ENCODE measurements at places on chromosomes 3 and 15.
A peak's percentile ranks its signal among the peaks of the same experiment; 100 is the strongest.

DNA sequence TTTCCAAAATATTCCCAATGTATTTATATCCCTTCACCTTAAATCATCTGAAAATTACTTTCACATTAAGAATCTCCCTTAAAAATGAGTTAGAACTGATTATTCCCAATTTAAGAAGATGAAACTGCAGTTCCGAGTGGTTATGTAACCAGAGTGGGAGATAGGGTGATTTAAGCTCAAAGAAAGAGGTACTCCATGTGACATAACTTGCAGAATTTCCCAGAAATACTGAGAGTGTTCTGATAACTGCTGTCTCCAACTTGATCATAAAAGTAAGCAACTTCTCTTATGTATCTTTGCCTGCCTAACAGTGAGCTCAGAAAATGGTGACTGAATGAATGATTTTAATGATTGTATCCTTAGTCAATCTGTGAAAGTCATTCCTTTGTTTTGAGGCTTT, 32.3 kb downstream of the ARRDC4 start:
- DNase-seq = no peak

GRCh38 chr3:102290241-102290640, 144.6 kb upstream of the ZPLD1 start:
- no peak for DNase-seq

DNA sequence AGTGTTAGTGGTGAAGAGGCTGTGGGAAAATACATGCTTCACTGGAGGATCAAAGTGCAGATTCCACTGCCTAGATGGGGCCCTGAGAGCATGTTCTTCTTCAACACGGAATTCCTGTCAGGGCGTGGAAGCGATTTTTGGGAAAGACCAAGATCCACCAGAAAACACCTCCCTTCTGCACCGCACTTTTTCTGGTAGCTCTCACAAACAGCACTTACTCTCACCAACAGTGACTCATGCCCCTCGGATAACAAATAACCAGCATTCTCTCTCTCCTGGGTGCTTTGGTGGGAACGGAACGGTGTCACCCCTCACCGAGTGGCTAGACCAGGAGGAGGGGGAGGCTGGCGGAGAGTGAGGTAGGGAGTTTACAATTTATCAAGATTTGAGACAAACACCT, 40.1 kb downstream of the ADAMTSL3 start:
- no peak for DNase-seq

- peak; percentile 5 for DNase-seq
Measured at GRCh38 chr3:124217542-124217941, 225.6 kb upstream of the ROPN1 start.

- DNase-seq = no peak
Measured at GRCh38 chr3:4827767-4828166, 151.5 kb upstream of the BHLHE40 start.

DNA sequence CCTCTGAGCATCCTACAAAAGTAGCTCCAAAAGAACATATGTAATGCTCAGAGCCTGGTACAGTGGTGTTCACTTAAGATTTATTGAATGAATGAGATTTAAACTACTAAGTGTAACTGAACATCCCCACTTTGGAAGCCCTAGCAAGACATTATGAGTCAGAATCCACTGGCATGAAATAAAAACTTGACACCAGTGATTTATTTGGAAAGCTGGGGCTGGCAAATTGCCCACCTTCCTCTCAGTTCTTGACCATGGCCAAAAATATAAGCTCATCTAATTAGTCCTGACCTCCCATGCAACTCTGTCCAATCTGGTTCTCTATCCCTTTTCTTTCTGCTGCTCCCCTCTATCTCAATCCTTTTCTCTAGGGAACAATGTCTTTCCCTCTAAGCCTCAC, 418.0 kb downstream of the PLCL2 start:
- no peak for DNase-seq

DNA sequence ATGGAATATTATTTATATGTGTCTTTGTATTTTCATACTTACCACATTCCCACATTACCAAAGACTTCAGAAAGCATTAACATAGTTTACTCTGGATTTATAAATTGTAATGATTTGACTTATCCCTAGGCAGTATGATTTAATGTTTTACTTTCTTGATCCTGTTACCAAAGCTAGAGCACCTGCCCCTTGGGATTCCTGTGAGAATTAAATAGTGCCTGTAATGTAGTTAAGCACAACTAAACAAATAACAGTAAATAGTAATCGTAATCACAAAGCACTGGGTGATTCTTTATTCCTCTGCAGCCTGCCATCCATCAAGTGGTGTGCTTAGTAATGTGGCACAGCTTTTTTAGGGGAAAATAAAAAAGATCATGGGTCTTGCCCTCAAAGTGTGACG, 39.1 kb downstream of the ATP2C1 start:
- no peak for DNase-seq

- no peak for DNase-seq
Measured at GRCh38 chr3:17979252-17979651, 236.8 kb upstream of the TBC1D5 start.

GRCh38 chr15:40267670-40268069, 15.2 kb downstream of the ANKRD63 start:
- no peak for DNase-seq

DNA sequence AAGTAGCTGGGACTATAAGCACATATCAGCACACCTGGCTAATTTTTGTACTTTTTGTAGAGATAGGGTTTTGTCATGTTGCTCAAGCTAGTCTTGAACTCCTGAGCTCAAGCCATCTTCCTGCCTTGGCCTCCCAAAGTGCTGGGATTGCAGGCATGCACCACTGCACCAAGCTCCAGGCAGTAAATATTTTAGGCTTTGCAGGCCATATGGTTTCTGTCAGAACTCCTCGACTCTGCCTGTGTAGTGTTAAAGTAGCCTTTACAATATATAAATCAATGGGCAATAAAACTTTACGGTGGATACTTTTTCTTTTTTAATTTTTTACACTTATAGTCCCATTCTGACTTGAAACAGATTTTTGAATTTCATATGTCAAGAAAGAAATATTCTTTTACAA, 41.6 kb downstream of the DAG1 start:
- DNase-seq = no peak

DNA sequence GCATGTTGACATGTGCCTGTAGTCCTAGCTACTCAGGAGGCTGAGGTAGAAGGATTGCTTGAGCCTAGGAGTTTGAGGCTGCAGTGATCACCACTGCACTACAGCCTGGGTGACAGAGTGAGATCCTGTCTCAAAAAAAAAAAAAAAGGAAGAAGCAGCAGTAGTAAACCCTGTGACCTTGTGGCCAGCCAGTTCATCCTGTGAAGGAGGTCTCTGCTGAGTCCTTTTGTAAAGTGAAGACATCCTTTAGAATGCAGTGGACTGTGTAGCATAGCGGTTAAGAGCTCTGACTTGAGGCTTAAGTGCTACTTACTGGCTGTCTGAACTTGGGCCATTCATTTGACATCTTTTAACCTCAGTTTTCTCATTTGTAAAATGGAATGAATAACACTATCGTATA, 8.3 kb downstream of the EXOSC7 start:
- no peak for DNase-seq

DNA sequence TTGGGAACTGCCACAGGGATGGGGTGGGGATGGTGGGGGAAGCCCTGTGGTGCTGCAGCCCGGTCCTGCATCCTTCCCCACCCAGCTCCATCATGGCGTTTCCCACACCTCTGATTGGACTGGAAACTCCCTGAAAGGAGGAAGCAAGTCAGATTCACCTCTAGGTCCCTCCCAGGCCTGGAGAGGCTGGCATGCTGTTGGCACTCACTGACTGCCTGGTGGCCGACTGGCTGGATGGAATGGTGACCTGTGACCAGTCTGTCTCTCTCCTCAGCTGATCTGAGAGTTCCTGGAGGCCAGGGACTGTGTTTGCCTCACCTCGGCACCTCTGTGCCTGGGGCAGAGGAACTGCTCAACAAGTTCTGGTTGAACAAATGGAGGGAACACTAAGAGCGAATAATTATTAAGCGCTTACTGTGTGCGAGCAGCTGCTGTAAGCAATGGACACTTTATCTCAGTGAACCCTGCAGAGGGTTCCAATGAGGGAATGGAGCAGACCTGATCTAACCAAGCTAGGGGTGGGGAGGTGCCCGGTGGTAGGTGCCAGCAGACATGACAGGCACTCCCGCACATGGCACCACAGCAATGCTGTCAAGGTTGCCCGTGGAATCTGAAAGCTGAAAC, 3.5 kb upstream of the HHATL start:
- DNase-seq = no peak

DNA sequence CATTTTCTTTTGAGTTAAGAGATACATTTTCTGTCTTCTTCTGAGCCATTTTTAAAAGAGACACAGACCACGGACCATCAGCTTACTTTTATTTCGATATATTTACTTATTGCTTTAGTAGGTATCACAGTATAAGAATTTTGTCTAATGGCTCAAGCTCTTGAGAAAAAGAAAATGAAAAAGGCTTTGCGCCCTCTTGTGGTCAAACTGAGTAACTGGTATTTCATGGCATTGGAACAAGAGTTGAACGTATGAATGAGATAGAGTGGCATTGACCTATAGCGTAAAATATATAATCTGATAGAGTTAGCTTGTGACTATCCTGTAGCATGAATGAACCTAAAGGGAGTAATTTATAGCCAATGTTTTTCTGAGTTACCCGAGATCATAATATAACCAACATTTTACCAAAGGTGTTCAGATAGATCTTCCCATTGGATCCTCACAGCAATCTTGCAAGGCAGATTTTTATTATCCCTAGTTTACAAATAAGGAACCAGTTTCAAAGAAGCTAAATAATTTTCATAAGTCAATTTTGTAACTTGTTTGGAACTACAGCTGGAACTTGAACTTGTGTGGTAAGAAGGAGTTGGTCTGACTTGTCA, 154.6 kb downstream of the POLR2M start:
- peak; percentile 37 for DNase-seq

- no peak for DNase-seq
Measured at GRCh38 chr3:35936571-35936970, 297.2 kb downstream of the ARPP21 start.

DNA sequence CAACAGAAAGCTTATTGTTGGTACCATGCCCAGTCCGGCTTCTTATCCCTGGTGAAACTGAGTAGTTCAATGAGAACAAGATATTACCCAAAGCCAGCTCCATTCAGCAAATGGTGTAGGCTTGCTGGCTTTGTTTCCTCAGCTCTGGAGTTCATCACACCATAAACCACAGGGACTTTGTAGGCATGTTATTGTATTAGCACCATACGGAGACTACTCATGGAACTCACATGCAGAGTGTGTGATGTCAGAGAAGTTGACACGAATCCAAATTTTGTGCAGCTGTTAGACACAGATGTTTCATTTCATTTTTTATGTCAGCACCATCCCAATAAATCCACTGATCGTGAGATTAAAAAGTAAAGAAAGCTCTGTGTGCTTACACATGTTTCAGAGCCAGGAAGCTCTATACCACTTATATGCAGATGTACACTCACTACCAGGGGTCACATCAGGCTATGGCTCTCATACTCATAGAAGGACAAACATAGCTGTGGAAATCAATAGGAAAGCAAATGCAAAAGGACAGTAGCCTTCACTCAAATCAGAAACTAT, 63.4 kb upstream of the LEKR1 start:
- no peak for DNase-seq

DNA sequence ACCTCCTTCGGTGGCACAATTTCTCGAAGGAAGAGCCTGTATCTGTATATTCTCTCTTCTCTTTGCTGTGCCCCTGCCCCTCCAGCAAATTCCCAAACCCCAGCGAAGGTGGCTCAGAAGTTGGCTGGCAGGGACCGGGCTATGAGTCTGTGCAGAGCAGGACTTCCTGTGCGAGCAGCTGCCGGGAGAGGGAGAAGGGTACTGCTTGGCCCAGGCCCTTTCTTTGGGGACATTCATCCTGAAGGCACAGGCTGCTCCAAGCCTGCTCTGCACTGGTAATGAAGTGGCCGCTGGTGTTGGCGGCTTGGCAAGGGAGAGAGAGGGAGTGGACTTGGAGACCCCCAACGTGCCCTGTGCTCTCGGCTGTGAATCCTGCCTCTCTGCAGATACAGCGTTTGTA, 1.5 kb downstream of the SLC6A11 start:
- DNase-seq = no peak

DNA sequence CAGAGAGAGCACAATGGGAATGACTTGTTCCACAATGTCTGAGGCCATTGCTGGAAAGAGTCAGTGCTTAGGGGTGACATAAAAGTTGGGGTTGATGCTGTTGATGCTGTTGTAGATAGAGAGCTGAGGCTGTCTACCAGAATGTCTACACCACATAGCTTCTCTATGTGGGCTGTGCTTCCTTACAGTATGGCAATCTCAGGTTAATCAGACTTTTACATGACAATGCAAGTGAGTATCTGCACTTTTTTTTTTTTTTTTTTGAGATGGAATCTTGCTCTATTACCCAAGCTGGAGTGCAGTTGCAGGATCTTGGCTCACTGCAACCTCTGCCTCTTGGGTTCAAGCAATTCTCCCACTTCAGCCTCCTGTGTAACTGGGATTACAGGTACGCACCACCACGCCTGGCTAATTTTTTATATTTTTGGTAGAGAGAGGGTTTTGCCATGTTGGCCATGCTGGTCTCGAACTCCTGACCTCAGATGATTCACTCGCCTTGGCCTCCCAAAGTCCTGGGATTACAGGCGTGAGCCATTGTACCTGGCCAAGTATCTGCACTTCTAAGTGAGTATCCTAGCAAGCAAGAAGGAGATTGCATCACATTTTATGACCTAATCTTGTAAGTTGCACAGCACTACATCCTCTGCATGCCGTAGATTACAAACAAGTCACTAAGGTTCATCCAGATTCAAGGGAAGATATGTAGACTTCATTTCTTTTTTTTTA, 28.7 kb downstream of the DLEC1 start:
- no peak for DNase-seq

DNA sequence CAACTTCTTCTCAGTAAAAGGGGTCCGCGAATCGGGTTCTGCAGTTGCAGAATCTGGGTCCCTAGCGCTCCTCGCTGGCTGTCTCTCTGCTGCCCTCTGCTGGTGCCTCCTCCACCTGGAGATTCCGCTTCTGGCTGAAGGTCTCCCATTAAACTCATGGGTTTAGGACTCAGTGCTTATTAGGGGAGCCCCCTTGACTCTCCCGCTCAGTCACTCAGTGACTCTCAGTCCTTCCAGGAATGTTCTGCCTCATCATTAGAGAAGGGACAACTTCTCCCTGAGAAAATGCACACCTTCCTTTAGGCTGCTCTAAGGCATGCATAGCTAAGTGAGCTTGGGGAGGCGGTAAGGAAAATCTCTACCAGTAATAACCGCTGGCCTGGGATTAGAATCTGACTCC, 7.1 kb downstream of the CPN2 start:
- DNase-seq = peak; percentile 76

- DNase-seq = no peak
Measured at GRCh38 chr3:129031476-129032215, 28.9 kb upstream of the GP9 start.

DNA sequence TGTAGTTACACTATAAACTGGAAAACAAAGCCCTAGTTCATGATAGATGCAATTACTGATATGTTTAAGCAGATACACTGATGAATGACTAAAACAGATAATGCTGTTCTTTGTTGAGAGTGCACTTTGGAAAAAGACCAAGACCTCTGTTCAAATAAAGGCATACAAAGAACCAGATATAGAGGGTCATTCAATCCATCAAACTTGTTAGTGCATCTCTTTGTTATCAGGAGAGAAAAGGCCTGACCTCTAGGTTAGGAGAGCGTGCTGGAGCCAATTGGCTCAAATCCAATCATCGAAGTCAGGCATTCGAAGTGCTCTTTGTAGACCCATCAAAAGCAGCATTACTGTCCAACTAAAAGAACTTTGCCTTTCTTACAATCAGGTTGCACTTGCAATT, 124.2 kb downstream of the TFG start:
- DNase-seq = no peak

- no peak for DNase-seq
Measured at GRCh38 chr15:73839699-73840377, 33.5 kb upstream of the TBC1D21 start.

- DNase-seq = no peak
Measured at GRCh38 chr3:37953226-37953625, 37.4 kb upstream of the VILL start.

All from stimulated activated CD4-positive, alpha-beta T cell treated with anti-CD3 and anti-CD28 coated beads, Interleukin-4, amount 100 ng/mL, for 24 hours (primary cell).